ENCODE measurements at places on chromosomes 4 and X.

- DNase-seq, result no peak
Observed at GRCh38 chr4:56699537-56700105, 18.5 kb upstream of the HOPX start.

DNA sequence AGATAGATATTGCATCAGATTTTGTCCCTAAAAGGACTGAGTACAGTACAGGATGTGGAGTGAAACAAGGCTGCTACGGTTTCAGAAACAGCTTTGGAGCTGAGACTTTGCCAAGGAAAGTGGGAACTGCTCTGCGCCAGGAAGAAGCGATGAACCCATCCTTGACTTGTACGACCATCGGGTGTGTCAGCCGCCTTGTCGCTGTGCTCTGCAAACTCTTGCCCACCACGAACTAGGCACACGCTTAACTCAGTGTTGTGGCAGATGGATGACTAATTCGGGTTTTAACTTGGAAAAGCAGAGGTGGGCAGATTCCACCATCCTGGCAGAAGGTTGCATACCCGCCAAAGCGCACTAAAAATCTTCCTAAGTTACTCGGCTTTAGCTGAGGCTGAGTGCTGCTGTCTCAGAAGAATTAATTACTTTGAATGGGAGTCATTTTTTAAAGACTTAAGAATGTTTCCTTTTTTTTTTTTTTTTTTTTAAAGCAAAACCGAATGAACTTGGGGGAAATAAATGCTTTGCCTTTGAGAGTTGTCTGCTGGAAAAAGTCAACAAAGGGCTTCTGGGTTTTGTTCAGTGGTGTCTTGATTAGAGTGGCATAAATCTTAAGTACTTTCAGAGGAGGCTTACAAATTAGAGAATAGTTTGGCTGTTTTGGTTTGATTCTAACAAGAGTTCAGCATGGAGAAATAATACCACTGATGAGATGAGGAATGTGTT is 69.5 kb downstream of the SHROOM2 start:
- DNase-seq, result no peak

- no peak for DNase-seq
Observed at GRCh38 chr4:72663828-72664227, 94.8 kb upstream of the ADAMTS3 start.

GRCh38 chr4:37635155-37635554 is 51.0 kb downstream of the RELL1 start:
- no peak for DNase-seq

GRCh38 chrX:41971346-41971745 is 48.0 kb upstream of the CASK start:
- DNase-seq, result no peak

DNA sequence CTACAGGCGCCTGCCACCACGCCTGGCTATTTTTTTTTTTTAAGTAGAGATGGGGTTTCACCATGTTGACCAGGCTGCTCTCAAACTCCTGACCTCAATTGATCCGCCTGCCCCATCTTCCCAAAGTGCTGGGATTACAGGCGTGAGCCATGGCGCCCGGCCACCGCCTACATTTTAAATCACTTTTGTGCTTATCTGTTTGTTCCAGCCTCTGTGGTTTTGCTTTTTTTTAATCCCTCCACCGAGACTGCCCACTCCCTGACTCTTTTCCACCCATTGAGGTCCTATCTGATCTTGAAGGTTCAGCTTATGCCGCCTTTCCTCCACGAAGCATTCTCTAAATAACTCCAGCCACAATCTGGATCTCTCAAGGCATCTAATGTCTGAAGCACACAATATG is 73.5 kb downstream of the CHRDL1 start:
- DNase-seq, result no peak

- no peak for DNase-seq
Observed at GRCh38 chr4:151940926-151941617, 180.3 kb upstream of the GATB start.

DNA sequence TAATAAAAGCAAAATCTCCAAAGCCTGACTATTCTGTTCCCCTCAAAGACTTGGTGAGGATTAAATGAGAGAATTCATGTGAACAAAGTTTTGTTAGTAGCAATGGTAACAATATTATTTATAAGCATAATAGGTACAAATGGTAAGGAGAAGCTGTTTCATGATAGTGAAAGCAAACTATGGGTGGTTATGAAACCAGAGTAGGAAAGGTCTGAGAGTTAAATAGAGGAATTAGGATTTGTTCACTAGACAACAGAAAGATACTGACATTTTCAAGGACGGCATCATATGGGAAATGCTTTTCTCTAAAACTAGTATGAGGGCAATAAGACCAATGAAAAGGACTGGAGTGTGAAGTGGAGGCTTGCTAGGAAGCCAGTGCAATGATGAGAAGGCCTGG is 128.6 kb upstream of the FTHL17 start:
- no peak for DNase-seq

DNA sequence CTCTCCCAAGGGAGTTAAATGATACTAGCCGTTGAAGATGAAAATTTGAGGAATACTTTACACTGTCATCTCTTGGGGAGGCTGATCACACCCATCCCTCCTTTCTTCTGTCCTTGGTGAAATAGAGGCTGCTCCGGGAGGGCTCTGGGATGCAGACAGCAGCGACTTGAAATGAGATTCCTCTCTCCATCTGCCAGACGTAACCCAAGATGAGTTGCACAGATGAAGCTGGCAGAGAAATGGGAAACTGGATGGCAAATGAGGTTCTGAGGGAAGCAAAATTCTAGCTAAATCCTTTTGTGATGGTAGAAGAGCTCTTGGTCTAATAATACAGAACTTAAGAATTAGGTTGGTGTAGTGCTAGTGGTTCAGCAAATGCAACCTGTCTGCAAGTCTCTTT is 201.4 kb downstream of the AASDH start:
- no peak for DNase-seq

DNA sequence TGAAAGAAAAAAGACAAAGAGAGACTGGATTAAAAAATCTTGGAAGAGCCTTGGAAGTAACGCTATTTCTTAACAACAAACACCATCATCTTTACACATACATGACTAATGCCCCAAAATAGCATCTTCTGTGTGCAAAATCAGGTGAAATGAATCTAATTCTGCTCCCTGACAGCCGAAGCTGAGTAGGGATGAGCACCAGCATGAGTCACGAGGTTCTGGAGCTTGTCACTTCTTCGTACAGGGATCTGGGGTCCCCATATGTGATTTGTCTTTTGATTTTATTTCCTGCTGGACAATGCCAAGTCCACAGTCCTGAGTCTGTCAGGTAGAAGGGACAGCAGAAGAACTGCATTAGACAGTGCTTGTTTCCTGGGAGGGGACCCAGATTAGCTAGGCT is 55.9 kb downstream of the OSTC start:
- no peak for DNase-seq

DNA sequence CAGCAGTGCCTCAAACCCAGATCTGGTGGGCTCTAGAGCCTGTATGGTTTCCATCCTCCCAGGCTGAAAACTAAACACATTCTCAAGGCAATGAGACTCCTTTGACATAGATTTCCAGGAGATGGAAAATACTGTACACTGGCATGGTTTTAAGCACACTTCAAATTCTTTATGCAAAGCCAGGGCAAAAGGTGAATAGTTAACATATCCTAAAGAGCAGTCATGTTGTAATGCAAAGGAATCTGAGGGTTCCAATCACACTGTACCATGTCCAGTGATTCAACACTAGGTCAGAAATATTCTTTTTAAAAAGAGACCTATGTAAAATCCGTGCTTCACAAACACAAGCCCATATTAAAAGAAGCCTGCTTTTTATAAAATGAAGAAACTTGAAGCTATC is 195.3 kb downstream of the QDPR start:
- no peak for DNase-seq

DNA sequence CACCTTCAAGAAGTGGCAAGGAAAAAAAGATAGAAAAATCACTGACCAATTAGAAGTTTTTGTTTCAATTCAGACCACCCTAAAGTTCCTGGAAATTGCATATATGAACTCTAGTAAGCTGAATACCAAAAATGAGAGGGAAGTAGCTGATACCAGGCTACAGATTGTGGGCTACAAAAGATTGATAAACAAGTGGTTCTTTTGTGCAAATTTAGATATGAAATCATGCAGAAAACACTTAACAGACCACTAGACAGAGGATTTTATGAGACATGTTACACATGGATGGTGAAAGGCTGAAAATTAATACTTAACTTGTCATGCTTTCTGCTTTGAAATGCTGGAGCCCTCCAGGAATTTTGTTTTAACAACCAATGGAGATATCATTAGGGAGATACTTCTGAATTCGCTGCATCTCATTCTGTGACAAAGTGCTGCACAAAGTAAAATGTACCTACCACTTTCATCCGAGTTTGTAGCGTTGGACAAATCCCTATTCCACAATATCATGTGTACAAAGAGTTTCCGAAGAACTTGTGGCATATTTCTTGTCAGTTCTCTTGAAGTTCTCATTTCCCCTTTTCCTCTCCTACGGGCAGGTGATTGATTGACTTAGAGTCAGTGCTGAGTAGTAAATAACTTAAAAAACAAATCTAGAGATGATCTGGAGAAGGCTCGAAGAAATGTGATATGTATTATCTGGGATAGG is 235.0 kb downstream of the PALLD start:
- no peak for DNase-seq

DNA sequence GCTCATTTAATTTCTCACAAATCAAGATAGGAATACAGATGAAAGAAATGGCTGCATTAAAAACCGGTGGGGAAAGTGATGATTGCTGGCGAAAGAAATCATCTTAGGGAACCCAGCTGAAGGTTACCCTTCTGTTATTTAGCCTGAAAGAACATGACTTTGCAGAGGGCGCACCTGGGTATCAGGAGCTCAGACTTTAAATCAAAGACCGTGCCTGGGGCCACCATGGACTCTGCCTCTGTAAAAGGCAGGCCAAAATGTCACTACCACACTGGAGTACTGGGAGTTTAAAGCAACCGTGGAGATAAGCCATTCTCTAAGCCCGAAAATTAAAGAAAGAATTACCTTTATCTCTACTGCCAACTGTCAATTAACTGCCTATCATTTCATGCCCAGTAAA is 24.3 kb downstream of the GPC3 start:
- no peak for DNase-seq

DNA sequence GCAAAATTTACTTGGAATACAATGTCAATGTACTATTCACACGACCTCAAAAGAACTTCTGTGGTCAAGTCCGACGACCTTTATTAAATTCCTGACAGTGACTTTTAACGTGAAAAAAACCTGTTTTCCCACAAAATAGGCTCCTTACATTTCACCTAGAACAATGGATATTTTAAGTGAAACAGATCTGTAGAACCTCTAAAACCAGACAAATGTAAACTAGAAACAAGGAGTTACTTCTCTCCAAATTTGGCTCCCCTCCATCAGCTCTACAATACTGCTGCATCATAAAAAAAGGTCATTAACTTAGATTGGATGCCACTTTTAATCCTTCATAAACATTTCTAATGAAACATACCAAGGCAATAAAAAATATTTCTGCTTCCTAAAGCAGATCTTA is 1.2 kb downstream of the NEK1 start:
- peak; percentile 52 for DNase-seq

- DNase-seq, result no peak
Observed at GRCh38 chr4:186760576-186760975, 36.9 kb upstream of the FAT1 start.

GRCh38 chrX:57651169-57651919 is 28.7 kb downstream of the NLRP2B start:
- DNase-seq, result no peak

DNA sequence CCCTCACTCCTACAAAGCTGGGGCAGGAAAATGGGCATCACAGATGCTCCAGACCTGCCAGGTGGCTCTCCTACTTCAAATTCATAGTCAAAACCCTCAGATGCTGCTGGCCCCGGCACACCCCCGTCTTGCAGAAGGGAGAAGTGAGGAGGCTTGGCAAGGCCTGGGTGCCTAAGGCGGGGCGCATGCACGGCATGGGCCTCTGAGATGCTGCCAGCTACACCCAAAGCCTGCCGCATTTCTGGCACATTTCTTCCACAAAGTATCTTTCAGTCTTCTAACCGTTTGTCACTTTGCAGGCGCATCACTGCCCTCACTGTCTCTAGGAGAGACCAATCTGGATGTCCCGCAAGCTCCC is 19.6 kb downstream of the WDR1 start:
- DNase-seq, result no peak

DNA sequence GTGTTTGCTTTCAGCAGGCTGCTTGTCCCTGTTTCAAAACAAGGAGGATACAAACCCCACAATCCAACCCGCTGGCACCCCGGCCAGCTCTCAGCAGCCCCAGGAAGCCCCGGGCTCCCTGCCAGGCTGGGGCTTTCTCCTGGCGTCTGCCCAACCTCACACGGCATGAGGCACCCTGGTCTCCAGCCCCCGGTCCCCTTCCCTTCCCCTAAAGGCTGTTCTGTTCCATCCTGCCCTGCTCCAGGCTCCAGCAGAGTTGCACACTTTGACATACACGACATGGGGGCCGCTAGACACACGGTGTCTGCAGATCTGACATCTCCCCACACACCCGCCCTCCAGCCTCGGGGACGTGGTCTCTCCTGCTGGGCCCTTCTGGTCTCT is 107.7 kb upstream of the ADRA2C start:
- DNase-seq, result no peak

Measured in pons (tissue), 1 donor.